NCI-H1930 (cell line): ENCODE measurements at places on chromosomes 2 and 18.

DNA sequence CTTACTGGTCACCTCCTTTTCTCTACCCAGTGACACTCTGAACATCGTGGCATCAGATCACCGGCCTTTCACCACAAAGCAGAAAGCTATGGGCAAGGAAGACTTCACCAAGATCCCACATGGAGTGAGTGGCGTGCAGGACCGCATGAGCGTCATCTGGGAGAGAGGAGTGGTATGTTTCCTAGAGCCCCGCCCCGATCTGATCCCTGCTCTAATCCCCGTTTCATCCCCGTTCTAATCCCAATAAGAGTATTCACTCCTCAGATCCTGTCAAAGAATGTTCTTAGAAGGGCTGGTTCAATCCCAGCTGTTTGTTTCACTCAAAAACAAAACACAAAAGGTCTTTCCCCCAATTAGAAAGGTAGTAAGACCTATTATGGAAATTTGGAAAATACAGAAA, 30.4 kb upstream of the MAPRE3 start:
- DNase-seq: no peak

DNA sequence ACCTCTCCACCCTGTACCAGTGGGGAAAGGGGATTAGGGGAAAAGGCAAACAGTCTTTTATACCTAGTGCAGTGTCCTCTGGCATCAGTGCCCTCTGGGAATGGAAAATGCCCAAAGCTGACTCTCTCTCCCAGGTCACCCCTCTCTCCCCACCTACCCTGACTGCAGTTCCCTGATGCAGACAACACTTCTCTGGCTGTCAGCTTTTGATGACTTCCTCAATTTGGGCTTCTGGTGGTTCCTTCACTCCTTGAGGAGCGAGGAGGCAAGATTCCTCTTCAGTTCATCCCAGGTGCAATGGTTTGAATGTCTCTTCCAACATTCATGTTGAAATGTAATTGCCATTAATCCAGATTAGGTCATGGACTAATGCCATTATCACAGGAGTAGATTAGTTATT, 19.7 kb upstream of the PPM1B start:
- no peak for DNase-seq

DNA sequence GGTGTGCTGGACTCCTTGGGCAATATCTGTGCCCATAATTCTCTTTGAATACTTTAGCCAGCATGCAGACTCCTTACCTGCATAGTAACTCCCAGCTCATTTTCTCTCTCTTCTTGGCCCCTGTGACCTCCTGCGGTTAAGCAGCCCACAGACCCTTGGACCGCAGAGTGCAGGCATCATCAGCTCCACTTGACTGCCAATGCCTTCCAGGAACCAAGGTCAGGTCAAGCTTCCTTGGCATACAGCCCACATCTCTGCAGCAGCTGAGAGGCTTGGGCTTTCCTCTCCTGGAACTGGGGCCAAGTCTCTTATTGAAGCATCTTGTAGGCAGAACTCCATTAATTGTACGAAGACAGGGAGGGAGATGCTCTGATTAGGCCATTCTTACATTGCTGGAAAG, 130.1 kb upstream of the PIEZO2 start:
- no peak for DNase-seq

GRCh38 chr2:206531996-206532543, 88.7 kb downstream of the ADAM23 start:
- DNase-seq: no peak

DNA sequence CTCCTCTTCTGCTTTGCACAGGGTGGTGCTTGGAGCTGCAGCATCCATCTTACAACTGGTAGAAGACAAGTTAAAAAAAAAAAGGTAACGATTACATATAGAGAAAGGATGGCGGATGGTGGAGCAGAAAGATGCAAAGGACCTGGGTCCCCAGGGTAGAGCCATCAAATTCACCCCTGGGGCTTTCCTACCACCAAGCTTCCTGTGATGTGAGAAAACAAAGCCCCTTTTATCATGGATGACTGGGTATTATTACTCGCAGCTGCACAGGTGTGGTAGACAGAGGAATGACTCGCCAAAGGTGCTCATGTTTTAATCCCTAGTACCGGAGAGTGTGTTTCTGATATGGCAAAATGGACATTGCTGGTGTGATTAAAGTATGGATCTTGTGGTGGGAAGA, 1.3 kb upstream of the ACOXL start:
- DNase-seq: no peak

DNA sequence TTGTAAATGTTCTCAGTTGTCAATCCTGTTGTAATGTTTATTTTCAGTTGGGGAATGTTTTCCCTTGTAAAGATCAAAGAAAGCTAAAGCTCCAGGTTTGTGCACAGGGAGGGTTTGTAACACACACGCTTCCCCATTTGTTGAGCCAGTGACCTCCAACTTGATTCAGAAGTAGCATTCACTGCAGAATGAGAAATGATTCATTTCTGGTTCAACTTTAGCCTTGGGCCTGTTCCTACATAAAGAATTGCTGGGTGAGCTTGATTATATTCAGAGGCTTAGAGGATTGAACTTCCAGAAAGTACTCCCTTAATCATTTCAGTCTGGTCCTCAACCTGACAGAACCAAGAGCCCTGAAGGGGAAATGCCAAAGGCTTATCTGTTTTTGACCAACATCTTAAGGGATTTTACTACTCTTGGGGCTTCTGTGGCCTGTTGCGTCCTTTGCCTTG, 70.6 kb upstream of the CAVIN2 start:
- DNase-seq: no peak

DNA sequence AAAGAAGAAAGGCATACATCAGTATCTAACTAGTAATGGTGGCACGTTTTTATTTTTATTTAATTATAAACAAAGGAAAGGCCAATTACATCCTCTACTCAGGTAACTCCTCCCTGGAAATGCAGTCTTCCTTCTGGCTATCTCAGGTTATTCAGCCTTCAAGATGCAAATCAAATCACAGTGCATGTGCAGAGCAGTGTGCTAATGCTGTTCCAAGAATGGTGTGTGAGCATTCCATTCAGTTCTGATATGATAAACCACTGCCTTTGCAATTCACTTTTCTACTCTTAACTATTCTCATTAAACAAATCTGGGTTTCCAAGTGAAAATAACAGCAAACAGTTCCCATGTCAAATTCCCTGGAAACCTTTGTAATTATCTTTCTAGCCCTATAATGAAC, 38.4 kb downstream of the SEPTIN10 start:
- no peak for DNase-seq

- no peak for DNase-seq
Measured at GRCh38 chr2:238434846-238435751, 8.4 kb downstream of the ASB1 start.

GRCh38 chr18:77147418-77147852, 14.9 kb upstream of the MBP start:
- no peak for DNase-seq

GRCh38 chr2:179129574-179130238, 79.8 kb upstream of the CCDC141 start:
- DNase-seq: no peak

DNA sequence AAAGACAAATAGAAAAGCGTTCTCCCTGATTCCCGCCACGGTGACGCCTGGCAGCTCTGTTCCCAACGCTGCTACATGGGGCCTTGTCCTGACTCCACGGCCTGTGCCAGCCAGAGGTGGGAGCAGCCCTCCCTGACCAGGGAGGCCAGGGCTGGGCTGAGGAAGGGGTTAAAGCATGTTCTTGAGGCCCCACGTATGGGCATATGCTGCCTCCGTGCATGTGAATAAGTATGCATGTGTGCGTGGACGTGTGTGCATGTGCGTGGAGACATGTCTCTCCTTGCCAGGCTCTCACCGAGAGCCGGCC, 1.6 kb upstream of the SNED1 start:
- no peak for DNase-seq

DNA sequence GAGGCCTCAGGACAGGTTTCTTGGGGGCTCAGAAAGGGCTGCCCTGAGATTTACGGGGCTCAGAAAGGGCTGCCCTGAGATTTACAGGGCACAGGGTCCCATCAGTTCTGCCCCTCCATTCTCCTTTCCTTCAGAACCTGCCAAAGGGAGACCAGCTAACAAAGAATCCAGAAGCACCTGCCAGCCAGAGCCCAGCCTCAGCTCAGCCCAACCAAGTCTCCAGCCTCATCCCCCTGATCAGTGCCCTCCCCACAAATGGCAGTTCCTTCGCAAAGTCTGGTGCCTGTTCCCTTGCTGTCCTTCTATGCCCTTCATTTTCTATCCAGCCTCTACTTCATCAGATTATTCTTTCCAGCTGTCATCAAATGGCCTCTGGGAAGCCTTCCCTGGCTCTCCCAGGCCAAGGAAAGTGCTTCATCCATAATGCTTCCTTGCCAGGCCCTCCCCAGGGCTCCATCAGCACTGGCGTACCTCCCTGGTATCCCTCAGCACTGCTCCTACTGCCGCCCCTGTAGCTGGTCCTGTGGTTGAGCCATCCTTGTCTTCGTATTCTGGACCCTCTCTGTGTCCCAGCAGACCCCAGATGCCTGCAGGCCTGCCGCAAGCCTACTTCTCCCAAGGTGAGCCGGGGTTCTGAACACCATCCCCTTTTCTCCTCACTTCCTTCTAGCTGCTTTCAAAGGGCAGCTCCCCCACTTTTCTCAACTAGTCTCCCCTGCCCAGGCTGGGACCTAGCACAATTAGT, 96.2 kb upstream of the EPAS1 start:
- no peak for DNase-seq

DNA sequence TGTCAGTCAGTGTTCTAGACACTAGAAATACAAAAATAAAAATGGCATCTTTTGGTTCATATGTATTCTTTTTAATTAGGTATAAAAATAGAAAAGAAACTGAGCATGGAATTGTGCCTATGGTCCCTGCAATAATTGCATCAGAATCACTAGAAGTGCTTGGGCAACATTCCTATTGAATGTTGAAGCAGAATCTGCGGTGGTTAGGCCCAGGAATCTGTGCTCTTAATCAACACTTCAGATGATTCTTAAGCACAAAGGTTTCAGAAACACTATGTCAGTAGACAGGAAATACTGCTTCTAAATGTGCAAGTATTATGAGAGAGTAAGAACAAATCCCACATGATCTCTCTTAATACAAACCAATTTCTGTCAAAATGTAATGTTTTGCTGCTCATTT, 20.3 kb upstream of the RBBP8 start:
- DNase-seq: no peak

GRCh38 chr18:58512648-58513588, 116.0 kb downstream of the ALPK2 start:
- DNase-seq: no peak

GRCh38 chr2:200119236-200119635, 163.9 kb downstream of the MAIP1 start:
- DNase-seq: no peak

GRCh38 chr2:179796213-179797007, 65.0 kb downstream of the ZNF385B start:
- DNase-seq: no peak

DNA sequence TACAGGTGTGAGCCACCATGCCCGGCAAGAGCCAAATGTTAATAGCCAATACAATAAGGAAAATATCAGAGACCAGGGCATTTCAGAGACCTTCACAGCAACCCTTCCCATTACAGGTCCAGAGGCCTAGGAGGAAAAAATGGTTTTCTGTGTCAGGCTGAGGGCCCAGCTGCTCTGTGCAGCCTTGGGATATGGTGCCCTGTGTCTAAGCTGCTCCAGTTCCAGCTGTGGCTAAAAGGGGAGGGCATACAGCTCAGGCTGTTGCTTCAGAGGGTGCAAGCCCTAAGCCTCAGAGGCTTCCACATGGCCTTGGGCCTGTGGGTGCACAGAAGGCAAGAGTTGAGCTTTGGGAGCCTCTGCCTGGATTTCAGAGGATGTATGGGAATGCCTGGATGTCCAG, 20.1 kb upstream of the CCDC195 start:
- no peak for DNase-seq

GRCh38 chr2:134320930-134321329, 67.1 kb downstream of the MGAT5 start:
- no peak for DNase-seq

DNA sequence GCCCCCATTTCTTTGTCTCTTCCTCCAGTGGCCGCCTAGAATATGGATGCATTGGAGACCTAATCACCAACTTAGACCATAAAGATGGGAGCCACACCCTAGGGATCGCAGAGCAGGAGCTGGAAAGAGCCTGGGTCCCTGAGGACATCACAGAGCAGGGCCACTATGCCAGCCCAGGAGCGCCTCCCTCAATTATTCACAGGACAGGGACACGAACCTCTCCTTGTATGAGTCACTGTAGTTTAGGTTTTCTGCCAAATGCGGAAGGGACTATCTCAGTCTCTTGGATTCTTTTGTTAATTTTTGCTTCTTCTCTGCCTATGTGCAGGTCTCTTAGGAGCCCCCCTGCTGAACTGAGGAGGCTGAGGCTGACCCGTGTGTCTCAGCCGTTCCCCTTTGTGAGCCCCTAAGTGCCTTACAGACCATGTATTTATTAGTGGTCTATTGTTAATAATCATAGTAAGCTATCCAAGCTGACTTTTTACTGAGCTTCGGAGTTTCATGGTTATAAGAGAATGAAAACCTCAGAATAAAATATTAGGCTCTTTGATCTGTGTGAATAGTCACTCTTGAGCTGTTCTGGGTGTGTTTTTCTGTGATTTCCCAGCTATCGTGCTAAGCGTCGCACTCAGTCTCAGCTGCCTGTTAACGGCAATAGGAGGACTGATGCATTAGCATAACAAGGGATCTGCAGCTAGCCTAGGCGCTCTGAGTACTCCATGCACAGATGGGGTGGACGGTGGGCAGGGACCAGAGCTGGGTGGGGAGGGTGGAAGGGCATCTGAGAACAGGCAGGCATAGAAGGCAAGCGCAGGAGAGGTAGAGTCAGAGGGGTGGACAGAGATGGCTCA, 12.7 kb upstream of the PTPN4 start:
- DNase-seq: no peak

DNA sequence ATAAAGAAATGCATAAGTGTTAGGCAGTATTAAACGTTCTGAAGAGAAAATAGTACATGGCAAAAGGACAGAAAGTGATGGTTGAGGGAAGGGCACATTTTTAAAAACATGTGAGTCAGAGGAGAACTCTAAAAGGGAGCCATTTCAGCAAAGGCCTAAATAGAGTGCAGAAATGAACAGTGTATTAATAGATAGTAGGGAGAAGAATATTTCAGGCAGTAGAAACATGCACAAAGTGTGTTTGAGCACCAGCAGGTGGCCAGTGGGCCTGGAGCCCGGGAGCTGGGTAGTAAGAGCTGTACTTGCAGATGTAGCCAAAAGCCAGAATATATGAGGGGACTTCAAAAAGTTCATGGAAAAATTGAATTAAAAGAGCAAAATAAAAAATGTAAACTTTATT, 288.1 kb upstream of the FIGN start:
- DNase-seq: no peak

DNA sequence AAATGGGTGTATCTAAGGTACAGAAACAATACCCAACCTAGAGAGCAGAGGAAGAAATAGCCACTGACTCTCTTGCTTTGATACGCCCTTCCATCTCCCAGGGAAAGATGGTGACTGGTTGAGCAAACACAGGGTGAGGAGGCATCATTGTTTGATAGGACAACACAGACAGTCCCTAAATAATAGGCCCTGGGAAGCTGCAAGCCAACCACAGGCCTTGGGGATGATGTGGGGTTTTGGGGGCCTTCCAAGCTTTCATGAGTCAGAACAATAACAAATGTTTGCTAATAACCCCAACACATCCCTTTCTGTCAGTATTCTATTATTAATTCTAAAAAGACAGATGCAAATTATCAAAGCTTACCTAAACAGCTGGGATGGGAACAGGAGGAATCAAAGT, 9.8 kb downstream of the LGALSL start:
- DNase-seq: no peak
